ENCODE measurements at places on chromosomes 11 and 22.

GRCh38 chr11:14908214-14908880, 16.3 kb upstream of the CYP2R1 start:
- no peaks in the 10 kb centered on the region for H3K27me3 ChIP-seq
- no peaks in the 10 kb centered on the region for H3K4me1 ChIP-seq
- no peak overlapping the region for H3K4me3 ChIP-seq
- no peak overlapping the region for H3K27ac ChIP-seq
- peak; percentile 34 for DNase-seq

- no peak for DNase-seq
- H3K4me1 ChIP-seq = no peaks in the 10 kb centered on the region
- H3K27me3 ChIP-seq = no peaks in the 10 kb centered on the region
These were observed 47.7 kb downstream of the PIWIL3 start for GRCh38 chr22:24726848-24727217.

DNA sequence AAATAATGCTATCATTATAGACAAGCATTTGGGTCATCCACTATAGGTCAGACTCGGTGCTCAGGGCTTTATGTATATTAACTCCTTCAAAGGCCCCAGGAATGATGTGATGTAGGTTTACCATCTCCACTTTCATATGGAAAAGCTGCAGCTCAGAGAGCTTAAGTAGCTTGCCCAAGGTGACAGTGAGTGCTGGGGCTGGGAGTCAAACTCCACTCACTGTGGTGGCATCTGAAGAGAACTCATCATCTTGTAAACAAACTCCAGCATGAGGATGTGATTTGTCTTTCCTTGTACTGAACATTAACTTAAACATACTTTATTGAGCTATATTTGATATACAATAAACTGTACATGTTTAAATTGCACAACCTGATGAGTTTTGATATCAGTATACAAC, 25.4 kb downstream of the TENM4 start:
- no peak for DNase-seq
- H3K36me3 ChIP-seq = no peaks in the 10 kb centered on the region
- no peak overlapping the region for H3K27ac ChIP-seq
- H3K27me3 ChIP-seq = no peaks in the 10 kb centered on the region
- no peaks in the 10 kb centered on the region for H3K4me1 ChIP-seq
- H3K4me3 ChIP-seq = no peak overlapping the region

- no peak overlapping the region for H3K4me3 ChIP-seq
- no peaks in the 10 kb centered on the region for H3K4me1 ChIP-seq
- no peaks in the 10 kb centered on the region for H3K36me3 ChIP-seq
- no peak overlapping the region for H3K27ac ChIP-seq
These were observed 117.4 kb downstream of the RRM1 start for GRCh38 chr11:4211991-4212390.

- no peaks in the 10 kb centered on the region for H3K36me3 ChIP-seq
- no peaks in the 10 kb centered on the region for H3K27me3 ChIP-seq
- H3K27ac ChIP-seq = no peak overlapping the region
- no peak overlapping the region for H3K4me3 ChIP-seq
- H3K4me1 ChIP-seq = peaks cover 4% of the 10 kb centered on the region
These were observed 68.4 kb downstream of the TRAF6 start for GRCh38 chr11:36441610-36442208.

DNA sequence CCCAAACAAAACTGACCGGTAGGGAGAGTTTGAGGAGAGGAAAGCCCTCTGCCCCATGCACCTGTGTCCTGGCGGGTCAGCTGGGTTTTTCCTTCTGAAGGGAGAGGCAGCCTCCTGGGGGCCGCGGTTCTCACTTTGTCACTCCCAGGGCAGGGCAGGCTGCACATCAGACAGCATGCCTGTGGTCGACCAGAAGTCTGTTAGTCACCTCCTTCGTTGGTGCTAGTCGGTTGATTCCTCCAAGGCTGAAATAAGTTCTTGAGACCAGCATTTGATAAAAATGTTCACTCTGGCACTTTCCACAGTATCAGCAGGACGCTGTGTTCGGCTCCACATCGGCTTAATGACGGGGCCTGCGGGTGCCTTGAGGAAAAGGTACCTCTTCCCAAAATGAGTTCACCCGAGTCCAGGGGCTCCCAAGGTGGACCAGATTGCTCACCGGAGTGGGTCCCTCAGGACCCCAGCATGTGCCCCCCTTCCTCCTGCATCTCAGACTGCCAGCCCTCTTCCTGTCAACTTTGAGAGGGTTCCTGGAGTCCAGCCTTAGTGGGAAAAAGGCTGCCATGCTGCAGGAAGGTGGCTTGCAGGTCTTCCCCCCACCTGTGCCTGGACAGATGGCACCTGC, 373.7 kb upstream of the B3GAT1 start:
- H3K4me3 ChIP-seq = no peak overlapping the region
- no peaks in the 10 kb centered on the region for H3K36me3 ChIP-seq
- no peaks in the 10 kb centered on the region for H3K27me3 ChIP-seq
- H3K4me1 ChIP-seq = no peaks in the 10 kb centered on the region
- no peak for DNase-seq

GRCh38 chr11:114262681-114263512, 33.3 kb upstream of the NNMT start:
- H3K27ac ChIP-seq = no peak overlapping the region
- no peak overlapping the region for H3K4me3 ChIP-seq
- no peaks in the 10 kb centered on the region for H3K4me1 ChIP-seq
- H3K36me3 ChIP-seq = no peaks in the 10 kb centered on the region
- H3K27me3 ChIP-seq = no peaks in the 10 kb centered on the region

DNA sequence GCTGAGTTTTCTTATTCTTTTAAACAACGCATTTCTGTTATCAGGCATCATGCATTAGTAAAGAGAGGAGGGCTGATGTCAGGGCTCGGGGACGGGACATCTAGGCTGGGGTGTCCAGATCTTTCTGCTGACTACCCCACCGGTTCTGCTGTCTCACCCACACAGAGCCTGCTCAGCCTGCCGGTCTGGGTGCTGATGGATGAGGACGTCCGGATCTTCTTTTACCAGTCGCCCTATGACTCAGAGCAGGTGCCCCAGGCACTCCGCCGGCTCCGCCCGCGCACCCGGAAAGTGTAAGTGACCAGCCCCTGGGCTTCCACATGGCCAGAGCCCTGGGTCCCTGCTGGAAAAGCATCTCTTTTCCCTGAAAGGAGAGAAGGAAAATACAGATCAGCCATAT, 9.4 kb downstream of the NCF4 start:
- DNase-seq = no peak
- H3K27me3 ChIP-seq = no peaks in the 10 kb centered on the region
- H3K4me3 ChIP-seq = no peak overlapping the region
- H3K4me1 ChIP-seq = peaks cover 4% of the 10 kb centered on the region

- no peak overlapping the region for H3K27ac ChIP-seq
- H3K4me1 ChIP-seq = peaks cover 10% of the 10 kb centered on the region
- no peaks in the 10 kb centered on the region for H3K27me3 ChIP-seq
- DNase-seq = no peak
- no peaks in the 10 kb centered on the region for H3K36me3 ChIP-seq
These were observed 786 bp upstream of the MCAM start for GRCh38 chr11:119317592-119318239.

DNA sequence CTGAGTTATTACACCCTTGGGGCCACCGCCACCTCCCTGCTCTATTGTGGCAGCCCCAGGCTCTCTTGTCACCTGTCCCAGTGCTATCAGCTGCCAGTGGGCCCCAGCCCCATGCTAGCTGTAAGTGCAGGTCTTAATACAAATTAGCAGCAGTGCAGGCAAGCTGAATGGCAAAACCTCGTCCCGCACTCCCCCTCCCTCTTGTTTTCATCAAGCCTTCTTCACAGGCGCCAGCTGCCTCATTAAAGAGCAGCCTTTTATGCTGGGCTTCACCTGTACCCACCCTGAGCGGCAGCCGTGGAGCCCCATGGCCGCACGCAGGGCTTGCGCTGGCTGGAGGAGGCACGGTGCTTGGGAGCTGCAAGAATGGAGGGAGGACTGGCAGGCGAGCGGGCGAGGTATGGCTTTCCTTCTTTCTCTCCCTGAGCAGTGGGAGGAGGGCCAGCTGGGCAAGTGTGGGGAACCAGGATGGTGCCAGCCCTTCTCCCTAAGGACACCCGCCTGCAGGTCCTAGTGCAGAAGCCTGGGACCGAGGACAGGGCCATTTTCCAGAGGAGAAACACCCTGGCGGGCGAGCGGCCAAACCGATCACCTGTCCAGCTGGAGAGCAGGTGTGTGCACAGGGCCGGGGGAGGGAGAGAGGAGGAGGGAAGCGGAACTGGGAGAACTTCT, 70.7 kb downstream of the FLI1 start:
- no peak for DNase-seq
- no peak overlapping the region for H3K4me3 ChIP-seq
- no peak overlapping the region for H3K27ac ChIP-seq
- H3K27me3 ChIP-seq = no peaks in the 10 kb centered on the region

DNA sequence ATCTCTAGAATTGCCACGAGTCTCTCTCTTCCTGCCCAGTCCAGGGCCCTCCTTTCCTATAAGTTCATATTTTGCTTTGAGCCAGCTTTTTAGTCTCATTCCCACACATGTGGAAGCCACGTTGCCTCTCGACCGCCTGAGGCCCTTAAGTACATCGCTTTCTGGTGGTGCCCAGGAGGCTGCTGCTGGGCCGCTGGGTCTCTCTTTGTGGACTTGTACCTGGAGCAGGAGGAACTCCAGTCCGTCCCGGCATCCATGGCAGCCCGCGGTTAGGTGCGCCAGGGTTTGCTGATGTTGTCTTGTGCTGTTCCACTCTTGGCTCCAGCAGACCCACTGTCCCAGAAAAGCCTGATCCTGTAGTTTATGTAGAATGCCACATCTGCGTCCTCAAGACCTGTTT, 41.0 kb downstream of the NAT10 start:
- DNase-seq = no peak
- peaks cover 28% of the 10 kb centered on the region for H3K36me3 ChIP-seq
- no peaks in the 10 kb centered on the region for H3K4me1 ChIP-seq
- H3K27ac ChIP-seq = no peak overlapping the region
- no peak overlapping the region for H3K4me3 ChIP-seq

All from naive thymus-derived CD4-positive, alpha-beta T cell (primary cell).